ENCODE measurements at places on chromosomes 3 and 15.

- DNase-seq: no peak
Observed at GRCh38 chr15:57591822-57592367, at the start of gene MYZAP. Gene MYZAP (plus strand): TSS chr15:57591904. CDS start chr15:57592035, 131 bp downstream.

DNA sequence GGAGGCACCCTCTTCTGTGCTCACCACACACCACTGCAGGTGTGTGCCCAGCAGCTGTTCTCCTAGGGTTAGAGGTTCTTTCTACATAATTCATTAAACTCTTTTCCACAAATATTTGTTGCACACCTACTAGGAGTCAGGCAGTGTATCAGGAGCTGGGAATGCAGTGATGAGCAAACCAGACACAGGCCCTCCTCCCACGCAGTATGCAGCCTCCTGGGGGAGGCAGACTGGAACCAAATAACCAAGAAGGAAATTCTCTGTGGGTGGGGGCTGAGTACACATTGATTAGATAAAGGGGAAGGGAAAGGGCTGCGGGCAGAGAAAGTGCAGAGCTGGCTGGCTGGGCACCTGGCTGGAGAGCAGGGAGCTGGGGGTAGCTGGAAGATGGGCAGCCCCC is 18.5 kb upstream of the C3orf22 start:
- DNase-seq: no peak

DNA sequence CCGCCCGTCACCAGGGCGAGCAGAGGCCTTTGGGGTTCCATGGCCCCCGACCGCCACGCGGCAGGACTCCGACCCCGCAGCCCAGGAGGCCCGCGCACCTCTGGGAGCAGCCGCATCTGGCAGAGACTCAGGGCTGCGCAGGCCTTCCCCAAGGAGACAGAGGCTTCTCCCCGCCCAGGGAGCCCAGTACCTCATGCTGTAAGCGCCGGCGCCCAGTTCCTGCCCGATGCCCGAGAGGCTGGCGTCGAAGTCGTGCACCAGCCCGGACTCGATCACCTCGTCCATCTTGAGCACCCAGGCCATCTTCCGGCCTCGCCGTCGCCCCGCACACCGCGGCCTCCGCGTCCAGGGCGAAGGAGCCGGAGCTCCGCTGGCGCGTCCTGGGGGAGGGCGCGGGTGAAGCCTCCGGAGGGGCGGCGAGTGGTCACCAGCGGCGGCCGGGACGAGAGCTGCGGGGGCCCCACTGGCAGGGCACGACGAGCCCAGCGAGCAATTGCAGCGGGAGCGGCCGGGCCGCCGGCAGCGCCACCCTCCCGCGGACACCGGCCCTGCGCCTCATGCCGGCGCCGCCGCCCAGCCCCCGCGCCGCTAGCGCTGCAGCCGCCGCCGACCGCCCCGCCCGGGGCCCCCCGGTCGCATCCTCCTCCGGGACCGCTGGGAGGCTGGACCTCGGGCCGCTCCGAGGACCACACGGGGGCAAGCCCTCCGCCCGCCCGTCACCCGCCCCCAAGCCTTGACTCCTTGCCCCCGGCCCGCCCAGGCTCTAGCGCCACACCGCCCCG is 468 bp downstream of the UBP1 start:
- DNase-seq: peak; percentile 35

GRCh38 chr3:171058058-171058457 is 31.5 kb upstream of the SLC2A2 start:
- no peak for DNase-seq

DNA sequence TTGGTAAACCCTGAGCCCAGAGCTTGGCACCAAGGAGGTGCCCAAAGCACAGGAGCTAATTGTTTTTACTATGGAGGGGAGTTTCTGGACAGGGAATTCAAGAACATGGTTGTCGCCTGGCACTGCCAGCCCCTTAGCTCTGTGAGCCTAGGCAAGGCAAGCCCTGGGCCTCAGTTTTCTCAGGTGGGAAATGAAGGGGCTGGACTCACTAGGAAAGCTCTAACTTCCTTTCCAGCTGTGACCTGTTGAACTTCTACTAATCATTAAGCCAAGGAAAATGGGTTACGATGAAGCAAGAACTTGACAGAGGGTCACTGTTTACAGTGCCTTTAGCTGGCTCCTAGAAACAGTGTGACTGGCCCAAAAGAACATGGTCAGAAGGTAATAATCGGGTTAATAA is 277.2 kb downstream of the SHQ1 start:
- no peak for DNase-seq

DNA sequence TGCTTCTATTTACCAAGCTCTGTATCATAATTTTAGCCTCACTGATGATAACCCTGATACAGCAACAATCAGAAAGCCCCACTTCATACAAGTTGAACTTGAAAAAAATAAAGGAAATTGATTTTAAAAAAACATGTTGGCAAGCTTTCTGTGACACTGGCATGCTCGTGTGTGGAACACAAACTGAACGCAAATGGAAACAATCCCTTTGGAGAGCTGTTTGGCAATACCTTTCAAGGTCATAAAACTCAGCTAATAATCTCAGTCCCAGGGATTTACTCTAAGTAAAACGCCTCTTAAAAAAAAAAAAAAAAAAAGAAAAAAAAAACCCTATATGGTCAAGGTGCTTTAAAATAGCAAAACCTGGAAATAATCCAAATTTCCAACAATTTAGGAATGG is 166.7 kb upstream of the BCL6 start:
- DNase-seq: no peak

DNA sequence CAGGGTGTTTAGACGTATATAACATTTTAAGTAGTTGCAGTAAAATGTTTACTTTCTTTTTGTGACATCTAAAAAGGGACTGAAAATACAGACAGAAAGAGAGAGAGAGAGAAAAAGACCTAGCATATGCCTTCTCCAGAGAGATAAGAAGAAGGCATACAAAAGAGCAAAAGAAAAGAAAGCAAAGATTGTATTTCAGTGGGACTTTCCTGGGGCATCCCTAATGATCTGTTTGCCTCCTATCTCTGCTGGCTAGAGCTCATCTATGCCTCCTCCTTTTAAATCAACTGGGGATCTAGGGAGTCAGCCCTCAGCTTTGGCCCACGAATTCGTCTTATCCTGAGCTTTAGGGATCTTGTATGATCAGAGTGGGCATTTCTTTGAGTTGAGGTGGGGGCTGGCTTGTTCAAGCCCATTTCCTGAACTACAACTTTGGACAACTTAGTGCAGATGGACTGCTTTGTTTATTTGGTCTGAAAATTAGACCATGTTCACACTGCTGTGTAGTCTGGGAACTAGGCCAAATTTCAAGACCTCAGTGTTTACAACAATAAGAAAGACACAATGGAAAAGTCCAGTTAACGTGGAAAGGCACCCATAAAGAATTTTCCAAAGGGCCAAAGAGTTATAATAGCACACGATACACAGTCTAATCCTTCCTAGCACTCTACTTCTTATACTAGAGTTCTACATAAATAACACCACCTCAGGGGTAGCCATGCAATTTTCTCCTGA is 61.0 kb downstream of the ATP8B4 start:
- no peak for DNase-seq

GRCh38 chr3:153513236-153513635 is 351.2 kb downstream of the RAP2B start:
- DNase-seq: no peak

DNA sequence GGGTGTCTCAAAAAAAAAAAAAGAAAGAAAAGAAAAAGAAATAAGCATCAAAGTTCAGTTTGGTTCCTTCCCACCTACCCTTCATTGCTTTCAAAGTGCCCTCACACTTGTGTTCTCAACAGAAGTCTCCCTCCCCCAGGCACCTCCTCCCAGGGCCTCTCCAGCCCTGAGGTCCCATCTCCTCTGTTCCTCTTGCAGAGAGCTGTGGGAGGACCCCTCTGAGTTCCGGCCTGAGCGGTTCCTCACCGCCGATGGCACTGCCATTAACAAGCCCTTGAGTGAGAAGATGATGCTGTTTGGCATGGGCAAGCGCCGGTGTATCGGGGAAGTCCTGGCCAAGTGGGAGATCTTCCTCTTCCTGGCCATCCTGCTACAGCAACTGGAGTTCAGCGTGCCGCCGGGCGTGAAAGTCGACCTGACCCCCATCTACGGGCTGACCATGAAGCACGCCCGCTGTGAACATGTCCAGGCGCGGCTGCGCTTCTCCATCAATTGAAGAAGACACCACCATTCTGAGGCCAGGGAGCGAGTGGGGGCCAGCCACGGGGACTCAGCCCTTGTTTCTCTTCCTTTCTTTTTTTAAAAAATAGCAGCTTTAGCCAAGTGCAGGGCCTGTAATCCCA is 6.1 kb downstream of the CYP1A2 start:
- DNase-seq: no peak

DNA sequence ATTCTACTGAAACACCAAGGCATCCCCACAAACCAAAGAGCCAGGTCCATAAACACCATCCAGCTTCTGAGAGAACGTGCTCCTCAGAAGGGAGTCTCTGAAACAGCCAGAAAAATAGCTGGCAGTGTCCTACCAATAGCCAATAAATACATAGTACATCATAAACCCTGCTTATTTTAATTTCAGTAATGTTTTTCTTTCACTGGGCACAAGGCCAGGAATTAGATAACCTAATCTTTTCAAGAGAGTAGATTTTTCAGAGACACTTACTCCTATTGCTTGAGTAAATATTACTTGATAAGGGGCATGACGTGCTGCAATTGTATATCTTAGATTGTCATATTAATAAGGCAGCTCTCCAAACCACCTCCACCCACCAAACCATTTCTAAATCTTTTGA is 22.7 kb downstream of the GADL1 start:
- no peak for DNase-seq

- peak; percentile 24 for DNase-seq
Observed at GRCh38 chr3:13015286-13016082, 57.7 kb downstream of the IQSEC1 start.
